ENCODE measurements at places on chromosomes 7 and 10.

DNA sequence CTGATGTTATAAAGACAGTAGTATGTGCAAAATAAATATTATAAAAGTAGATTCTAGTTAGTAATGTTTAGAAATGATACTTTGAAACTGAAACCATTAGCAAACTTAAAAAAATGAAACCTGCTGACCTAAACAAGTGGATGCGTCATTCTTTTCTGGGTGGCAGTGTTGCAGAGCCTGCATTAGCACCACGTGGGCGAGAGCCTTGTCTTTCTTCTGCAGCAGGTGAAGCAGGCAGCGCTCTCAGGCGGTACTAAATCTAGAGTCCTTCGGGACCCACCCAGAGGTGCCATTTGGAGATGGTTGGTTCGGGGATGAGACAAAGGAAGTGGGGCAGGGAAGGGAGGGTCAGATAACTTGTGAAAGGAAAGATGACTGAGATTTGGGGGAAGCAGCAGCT is 759.1 kb upstream of the IGFBP3 start:
- DNase-seq, result no peak

DNA sequence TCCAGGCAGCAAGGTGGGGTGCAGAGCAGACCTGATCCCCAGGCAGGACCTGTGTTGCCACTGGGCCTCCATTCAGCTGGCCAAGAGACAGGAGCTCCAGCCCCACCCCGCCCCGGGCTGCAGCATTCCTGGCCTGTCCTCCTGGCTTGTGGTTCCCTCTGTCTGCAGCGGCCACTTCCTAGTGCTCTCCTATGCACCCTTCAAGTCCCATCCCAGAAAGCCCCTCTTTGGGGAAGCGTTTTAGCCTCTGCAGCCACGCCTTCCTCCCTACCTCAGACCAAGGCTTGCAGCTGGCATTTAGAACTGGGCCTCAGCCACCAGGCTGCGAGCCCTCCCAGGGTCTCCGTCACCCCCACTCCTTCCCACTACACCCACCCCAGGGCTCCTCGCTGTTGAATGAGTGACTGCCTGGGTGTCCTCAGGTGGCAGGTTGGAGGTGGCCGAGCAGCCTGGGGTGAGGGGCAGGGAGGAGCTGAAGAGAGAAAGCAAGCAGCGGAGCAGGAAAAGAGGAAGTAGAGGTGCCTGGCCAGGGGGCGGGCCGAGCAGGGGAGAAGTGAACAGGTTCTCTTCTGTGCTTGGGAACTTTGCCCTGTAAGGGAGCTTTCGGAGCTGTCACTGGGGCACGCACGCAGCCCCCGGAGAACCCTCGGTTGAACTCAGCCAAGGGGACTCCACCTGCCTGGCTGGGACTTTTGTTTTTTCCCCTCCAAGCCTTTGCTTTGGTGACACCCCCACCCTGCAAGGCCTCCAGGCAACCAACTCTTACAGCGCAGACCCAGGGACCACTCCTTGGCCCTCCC is 109.1 kb upstream of the TNRC18 start:
- peak; percentile 92 for DNase-seq

- no peak for DNase-seq
These were observed 284.1 kb upstream of the CSTF2T start for GRCh38 chr10:51983481-51983880.

- DNase-seq, result no peak
These were observed 154.9 kb downstream of the EVX1 start for GRCh38 chr7:27397503-27397902.

DNA sequence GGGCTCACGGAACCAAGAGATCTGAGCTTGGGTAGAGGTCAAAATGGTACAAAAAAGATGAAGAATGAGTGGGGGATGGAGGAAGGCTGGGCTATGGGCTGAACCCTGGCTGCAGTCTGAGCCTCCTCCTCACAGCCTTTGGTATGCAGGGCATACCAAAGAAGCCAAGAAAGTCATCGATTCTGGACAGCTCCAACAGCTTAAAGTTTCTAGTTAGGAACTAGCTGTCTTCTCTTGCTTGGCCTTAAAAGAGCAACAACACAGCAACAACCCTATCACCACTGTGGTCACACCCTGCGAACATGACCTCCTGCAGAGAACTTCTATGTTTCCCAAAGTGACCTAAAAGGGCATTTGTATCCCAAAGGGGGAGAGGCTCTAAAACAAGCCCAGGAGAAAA is 126.1 kb upstream of the EFCAB10 start:
- DNase-seq, result no peak

GRCh38 chr10:123480344-123480743 is 185.8 kb upstream of the GPR26 start:
- DNase-seq, result no peak

DNA sequence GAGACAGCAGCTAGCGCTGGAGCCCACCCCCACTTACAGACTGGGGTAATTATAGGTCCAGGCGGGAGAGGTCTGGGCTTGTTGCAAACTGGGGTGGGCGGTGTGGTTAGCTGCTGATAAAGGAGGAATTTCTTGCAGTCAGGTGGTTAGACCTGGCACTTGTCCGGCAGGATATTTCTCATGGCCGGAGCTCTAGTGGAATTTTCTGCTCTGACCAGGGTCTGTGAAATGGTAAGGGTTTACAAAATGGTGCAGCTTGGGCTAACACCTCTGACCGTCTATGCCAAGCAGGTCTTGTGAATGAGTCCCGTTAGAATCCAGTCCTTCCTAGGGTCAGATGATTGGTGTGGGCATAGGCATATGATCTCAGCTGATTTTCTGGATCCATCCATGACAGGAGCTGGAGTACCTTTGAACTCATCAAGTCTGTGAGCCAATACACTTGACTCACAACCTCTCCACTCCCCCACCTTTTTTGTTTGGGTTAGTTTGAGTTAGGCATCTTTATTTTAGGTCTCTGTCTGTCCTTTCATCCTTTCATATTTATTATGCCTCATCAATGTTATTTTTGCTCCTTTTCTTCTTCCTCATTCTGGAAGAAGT is 213.4 kb downstream of the SUGCT start:
- DNase-seq, result no peak

DNA sequence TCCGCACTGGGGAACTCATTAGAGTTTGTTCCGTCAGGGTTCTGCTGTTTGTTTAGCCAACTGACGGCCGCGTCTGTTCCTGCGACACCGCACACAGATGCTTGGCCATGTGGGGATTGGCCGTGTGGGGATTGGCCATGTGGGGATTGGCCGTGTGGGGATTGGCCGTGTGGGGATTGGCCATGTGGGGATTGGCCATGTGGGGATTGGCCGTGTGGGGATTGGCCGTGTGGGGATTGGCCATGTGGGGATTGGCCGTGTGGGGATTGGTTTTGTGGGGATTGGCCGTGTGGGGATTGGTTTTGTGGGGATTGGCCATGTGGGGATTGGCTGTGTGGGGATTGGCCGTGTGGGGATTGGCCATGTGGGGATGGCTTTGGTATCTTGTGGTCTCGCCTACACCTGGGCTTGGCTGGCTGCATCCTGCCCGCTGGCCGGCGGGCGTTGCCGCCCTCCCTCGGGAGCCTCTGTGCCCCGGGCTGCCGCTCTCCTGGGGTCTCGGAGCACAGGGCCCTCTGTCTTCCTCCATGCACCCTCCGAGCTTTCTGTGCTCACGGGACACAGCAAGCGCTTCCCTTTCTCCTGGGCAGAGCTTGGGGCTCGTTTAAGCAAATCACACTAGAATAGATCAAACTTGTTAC is 62.5 kb downstream of the NKX6-2 start:
- DNase-seq, result no peak

- peak; percentile 79 for DNase-seq
These were observed 80.7 kb upstream of the EMX2 start for GRCh38 chr10:117461766-117462423.

DNA sequence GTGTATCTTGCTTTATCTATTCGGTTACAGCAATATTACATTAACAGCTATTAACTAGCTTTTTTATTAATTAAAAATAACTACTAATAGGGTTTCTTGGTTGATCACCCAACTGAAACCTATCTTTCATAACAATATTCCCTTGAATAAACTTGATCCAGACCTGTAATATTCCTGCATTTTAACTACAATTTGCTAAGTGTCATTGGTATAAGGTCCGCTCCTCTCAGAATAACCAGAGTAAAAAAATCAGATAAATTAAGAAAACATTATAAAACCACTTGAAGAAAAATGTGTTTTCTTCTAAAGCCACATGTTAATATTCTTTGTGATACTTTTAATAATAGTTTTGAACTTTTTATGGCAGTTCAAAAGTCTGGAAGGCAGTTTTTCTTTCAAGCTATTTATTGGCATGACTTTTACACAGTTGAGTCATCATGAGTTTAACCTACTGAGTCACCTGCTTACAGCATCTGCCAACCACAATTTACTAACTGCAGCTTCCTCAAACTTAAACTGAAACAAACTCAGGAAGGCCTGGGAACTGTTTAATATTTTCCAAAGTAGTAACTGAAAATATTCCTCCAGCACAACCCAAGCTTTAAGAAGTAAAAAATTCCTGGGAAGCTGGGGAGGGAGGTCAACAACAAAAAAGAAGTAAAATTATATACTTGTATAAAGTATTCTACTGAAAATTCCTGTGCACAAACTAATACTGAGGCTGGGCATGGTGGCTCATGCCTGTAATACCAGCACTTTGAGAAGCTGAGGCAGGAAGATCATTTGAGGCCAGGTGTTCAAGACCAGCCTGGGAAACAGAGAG is 103.2 kb downstream of the NRBF2 start:
- DNase-seq, result no peak

GRCh38 chr10:89522463-89522862 is 12.9 kb downstream of the SLC16A12 start:
- no peak for DNase-seq

GRCh38 chr10:6145166-6145987 is 56.5 kb downstream of the RBM17 start:
- DNase-seq, result peak; percentile 42

GRCh38 chr10:70432561-70433263 is 8.8 kb downstream of the NODAL start:
- DNase-seq, result no peak

- DNase-seq, result no peak
These were observed 180.8 kb downstream of the EMX2 start for GRCh38 chr10:117723343-117723742.

DNA sequence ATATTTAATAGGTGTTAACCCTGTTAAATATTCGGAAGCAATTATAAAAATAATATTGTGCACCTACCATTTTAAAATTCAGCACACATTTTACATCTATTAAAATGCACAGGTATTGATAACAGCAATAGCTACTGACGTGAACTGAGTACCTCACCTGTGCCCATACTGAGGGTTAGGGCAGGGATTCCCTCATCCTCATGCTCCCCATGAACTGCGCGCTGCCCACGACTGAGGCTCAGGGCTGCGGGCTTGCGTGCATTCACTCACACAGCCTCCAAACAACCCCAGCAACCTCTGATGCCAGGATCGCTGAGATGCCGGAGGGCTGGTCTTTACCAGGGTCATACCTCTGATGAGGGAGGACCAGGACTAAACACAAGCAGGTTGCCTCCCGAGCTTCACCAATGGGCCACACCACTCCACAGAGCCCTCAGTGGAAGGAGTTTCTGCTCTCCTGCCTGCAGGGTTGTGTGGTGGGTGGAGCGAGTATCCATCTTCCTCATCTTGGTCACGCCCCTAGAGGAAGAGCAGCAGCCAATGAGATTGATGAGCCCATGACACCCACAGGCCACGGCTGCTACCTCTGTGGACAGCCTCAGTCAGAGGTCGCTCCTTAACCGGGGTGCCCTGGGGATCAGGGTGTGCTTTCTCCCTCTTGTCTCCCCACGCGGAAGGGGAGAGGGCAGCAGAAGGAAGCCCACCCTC is 478.3 kb downstream of the TNS3 start:
- DNase-seq, result no peak

GRCh38 chr7:121099572-121099971 is 111.1 kb downstream of the CPED1 start:
- no peak for DNase-seq
